PC-9 (cell line): ENCODE measurements at places on chromosomes 2 and 18. TPM values are rescaled to one million over a fixed set of nuclear protein-coding genes. Genes with fewer than 3 reads are reported as not detected.
A peak's percentile ranks its signal among the peaks of the same experiment; 100 is the strongest.

DNA sequence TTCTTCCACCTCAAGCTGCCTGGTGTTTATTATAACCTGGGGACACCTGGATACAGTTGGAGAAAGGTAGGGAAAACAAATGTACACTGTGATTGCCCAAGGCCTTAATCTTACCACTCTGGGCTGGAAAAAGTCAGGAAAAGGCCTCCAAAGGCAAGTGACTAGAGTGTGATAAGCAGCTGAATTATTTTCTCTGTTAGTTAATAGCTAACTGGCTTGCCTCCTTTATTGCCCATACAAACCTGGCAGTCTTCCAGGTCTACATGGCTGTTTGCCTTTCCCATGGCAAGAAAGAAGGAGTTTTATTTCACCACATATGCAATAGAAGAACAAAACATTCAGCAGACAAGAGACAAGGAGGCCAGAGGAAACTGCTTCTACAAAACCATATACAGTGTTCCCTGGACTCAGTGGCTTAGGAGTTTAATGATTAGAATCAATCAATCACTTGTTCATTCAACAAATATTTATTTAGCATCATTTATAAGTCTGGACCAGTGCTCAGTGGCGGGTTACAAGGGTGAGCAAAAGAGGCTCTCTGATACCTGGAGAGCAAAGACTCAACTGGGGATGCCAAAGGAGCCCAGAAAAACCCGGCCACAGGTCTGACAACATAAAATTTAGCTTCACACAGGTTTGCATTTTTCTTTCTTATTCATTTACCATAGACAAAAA lies 27.5 kb upstream of the SUCLG1 start:
- no peak for DNase-seq

DNA sequence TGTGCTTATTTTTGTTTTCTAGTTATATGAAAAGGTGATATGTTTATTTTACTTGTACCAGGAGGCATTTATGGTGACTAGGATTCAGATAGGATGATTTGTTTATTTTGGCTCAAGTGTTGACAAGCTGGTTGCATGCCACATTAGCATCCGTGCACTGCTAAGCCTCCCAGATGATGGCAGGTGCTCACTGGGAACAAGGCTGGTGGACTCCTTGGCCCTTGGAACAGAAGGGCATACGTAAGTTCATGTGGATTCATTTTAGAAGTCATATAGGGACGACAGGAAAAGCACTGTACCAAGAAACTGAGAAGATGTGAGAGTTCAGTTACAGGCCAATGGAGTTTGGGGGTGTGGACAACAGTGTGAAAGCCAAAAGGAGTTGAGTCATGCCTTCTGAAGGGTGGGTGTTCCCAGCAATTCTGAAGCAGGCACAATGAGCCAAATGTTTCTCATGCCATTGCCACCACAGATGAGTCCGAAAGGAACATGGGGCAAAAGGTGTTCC lies 166.2 kb downstream of the PHLPP1 start:
- peak; percentile 75 for DNase-seq

DNA sequence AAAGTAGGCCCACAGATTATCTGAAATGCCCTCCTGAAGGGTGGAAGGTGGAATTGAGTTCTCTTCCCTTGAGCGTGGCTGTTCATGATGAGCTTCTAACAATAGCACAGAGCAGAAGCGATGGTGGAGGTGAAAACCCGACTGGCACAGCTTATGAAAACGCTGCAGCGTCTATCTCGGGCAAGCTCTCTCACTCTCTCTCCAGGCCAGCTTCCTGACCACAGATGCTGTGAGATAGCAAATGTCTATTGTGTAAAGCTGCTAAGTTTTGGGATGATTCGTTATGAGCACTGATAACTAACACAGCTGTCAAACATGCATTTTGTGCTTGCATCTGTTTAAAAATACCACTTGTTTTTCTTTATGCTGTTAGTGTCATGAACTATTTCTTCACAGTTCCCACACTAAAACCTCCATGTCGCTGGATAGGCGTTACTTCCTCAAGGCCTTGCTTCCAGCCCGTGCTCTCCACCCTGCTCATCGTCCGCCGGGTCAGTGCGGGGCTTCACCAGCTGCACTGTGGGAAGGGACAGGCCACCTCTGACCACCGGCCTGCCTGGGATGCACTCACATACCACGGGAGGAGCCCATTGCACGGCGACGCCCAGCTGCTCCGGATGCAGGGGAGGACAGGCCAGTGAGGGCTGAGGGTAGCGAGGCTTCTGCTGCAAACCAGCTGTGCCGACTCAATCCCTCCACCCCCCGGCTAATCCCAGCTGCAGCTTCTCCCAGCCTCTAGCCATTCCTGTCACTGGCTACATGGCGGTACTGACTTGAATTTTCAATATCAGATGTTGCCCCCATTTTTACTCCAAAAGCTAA lies 60.0 kb upstream of the OTOS start:
- DNase-seq: no peak

DNA sequence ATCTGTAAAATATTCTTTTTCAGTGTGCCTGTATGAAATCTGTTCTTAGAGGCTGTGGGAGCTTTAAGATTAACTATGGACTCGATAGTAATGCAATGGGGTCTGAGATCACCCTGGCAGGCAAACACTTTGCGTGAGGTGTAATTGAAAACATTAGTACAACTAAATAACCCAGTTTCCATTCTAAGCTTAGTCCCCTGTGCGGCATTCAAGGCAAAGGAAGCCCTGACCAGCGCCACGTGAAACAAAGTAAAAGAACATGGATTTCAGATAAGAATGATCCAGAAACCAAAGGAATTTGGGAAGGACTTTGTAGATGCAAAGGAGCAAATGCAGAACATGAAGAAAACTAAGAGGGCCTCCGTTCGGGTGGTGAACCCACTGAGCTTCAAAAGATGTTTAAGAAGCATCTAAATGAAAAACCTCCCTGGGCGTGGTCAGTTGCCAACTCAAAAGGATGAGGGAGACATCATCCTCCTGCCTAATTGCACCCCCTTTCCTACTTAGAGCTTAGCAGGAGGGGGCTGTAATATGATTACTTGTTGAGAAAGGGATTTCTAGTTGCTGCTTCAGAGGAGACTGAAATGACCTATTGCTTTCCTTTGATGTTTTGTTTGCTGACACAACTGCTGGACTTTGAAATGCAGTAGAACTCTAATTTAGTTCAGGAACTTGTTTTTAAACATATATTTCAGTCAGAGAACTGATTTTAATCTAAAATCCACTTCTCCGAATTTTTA lies 7.9 kb upstream of the CETN1 start:
- DNase-seq: no peak

GRCh38 chr2:227482638-227483340 lies 10.8 kb downstream of the AGFG1 start:
- DNase-seq: no peak

- DNase-seq: no peak
These were observed 34.4 kb downstream of the CD28 start for GRCh38 chr2:203740871-203741281.

Gene NOSTRIN
- total RNA-seq: 0.48 and 0.68 TPM in 2 replicates

Gene GATA6
- total RNA-seq: 9.1 and 12.3 TPM in 2 replicates

DNA sequence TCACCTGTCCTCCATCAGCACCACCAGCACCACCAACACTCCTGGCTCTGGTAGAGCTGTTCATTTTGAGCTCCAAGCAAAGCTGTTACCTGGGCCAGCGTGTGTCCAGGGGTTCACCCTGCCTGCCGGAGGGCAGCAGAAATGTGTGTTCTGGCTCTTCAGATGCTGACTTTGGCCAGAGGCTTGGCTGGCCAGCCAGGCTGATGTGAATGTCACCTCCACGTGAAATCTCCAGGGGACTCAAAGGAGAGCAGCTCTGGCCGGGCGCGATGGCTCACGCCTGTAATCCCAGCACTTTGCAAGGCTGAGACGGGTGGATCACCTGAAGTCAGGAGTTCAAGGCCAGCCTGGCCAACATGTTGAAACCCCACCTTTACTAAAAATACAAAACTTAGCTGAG lies 33.5 kb downstream of the CIB4 start:
- DNase-seq: no peak

GRCh38 chr2:25314514-25315315 lies 27.0 kb downstream of the DNMT3A start:
- no peak for DNase-seq
